ENCODE measurements at places on chromosomes 5 and 9.

DNA sequence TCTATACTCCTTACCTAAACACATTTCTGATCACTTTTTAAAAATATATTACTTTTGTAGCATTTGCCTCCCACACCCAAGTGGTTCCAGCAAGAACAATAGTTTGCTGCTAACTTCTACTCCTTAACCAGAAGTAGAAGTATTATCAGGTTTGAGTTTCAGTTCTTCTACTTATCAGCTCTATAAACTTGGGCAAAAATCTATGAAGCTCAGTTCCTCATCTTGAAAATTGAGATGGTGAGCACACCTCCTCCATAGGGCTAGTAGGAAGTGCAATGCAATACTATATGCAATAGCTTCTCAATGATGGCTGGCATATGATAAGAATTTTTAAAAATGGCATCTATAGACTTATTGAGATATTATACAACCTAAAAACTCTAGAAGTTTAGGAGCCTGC, 283.7 kb downstream of the TLR4 start:
- no peak for DNase-seq

GRCh38 chr5:174159327-174160114, 114.0 kb downstream of the NSG2 start:
- no peak for DNase-seq

- no peak for DNase-seq
Observed at GRCh38 chr9:95580812-95581761, 64.3 kb upstream of the PTCH1 start.

DNA sequence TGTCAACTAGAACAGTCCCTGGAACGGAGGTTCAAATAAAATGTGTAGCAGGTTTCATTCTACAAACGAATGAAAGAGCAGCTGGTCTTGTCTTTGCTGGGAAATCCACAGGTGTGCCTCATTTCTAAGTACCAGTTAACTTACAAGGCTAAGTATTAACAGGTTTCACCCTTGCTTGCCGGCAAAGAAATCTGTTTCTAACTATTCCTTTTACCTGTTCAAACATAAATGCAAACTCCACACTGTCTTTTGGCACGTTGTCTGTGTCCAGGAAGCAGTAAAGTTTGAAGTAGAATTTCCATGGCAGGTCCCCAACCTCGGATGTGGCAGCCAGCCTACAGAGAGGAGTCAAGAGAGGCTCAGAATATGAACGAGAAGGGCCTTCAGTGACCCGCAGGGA, 54.4 kb upstream of the RETREG1 start:
- DNase-seq, result no peak
